ENCODE measurements at places on chromosomes 3 and 15.

GRCh38 chr3:52925405-52926313 lies 28.3 kb upstream of the STIMATE start:
- DNase-seq, result no peak

DNA sequence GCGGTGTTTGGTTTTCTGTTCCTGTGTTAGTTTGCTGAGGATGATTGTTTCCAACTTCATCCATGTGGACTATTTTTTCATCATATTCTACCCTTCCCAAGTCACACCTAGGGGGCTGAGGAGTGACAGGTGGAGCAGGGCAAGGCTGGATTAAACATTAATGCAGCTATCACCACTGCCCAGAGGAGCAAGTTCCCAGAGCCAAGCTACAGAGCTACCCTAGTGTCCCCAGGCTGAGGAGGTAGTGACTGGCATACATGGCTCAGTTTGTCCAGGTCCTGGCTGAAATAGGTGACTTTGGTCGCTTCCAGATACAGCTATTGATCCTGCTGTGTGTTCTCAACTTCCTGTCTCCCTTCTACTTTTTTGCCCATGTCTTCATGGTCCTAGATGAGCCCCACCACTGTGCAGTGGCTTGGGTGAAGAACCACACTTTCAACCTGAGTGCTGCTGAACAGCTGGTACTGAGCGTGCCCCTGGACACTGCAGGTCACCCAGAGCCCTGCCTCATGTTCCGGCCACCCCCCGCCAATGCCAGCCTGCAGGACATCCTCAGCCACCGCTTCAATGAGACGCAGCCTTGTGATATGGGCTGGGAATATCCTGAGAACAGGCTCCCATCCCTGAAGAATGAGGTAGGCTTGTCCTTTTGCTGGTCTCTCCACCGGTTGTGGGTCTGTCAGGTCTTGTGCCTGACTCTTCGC lies at the start of gene SLC22A13:
TSS of gene SLC22A13 (plus strand) at position 209 of the 704 bp plus-strand sequence. CDS start at position 258, 49 bp downstream.
- DNase-seq, result no peak

- DNase-seq, result no peak
Measured at GRCh38 chr3:113717818-113718217, 21.4 kb upstream of the USF3 start.

DNA sequence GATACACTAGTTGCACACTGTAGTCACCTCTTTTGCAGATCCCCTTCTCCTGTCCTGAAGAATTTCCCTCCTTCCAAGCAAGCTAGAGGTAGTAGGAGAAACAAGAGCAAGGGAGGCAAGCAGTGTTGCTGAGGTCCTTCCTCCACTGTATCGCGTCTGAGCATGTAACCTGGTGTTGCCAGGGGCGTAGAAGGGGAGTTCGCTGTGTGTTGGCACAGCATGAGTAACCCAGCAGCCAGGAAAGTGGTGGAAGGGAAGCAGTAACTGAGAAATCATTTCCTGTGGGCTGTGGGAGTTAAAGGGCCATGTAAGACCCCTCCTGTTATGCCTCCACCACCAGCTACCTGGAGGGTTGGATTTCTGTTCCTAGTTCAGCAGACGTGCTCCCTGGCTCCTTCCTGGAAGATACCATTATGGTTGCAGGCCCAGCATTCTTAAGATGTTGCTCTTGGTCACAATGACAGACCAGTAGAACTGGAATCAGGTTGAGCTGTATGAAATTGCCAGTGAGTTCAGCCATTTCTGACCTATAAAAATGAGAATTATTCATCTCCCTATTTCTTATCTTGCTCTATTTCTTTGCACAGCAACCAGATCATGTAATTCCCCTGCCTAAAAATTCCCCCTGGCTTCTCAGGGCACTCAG lies 215.3 kb upstream of the TOPAZ1 start:
- no peak for DNase-seq

- no peak for DNase-seq
Measured at GRCh38 chr3:171126478-171127209, 100.1 kb upstream of the SLC2A2 start.

DNA sequence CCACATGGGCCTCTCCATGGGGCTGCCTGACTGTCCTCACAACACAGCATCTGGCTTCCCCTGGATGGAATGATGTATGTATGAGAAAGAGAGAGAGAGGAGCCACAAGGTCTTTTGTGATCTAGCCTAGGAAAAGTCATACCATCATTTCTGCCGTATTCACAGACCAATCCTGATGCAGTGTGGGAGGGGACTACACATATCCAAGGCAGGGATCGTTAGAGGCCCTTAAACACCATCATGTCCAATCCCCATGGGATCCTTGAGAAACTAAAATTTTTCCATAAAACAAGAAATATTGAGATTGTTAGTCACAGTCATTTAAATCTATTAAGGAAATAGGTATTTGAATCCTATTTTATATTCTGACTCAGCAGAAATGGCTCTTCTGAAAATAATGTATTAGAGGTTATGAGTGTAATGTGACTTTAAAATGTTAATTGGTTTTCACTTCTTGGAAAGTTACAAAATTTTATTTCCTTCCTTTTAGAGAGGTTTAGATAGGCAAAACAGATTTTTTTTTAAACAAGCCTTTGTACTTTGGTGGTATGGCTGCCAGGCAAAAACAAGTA lies 65.1 kb upstream of the TSC22D2 start:
- DNase-seq, result no peak

- no peak for DNase-seq
Measured at GRCh38 chr3:94272016-94272415, 209.2 kb downstream of the NSUN3 start.

- DNase-seq, result no peak
Measured at GRCh38 chr3:177469216-177469615, 271.9 kb upstream of the TBL1XR1 start.

DNA sequence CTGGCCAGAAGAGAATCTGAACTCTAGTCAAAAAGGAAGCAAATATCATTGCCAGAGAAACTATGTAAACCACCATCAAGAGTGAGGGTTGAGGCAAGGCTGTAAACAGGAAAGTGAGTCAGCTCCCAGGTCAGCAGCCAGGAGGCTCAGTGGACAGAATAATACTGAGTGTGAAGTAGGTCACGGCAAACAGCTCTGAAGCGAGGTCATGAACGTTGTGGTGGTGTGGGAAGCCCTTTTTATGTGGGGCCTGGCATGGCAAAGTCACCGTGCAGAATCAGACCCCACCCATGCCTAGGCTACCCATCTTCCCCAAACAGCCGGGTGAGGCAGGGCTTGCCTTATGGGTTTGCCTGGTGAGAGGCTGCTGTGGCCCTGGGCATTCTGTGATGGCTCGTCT lies 43.9 kb downstream of the THBS1 start:
- no peak for DNase-seq

DNA sequence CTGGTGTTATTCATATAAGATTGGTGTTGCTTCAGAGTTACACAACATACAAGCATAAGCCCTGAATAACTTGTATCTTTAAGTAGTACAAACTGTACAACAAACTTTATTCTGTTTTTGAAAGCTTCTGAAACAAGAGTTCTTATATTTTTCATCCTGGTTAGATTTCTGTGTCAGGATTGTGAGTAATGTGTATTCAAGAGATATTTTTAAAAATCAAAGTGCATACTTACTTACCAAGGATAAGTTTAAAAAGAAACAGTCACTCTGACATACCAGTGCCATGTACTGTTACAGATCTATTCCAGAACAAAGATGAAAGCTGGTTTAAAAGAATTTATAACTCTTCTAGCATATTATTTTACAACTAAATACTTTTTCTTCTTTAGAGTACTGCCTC lies 755.1 kb downstream of the ZPLD1 start:
- no peak for DNase-seq

DNA sequence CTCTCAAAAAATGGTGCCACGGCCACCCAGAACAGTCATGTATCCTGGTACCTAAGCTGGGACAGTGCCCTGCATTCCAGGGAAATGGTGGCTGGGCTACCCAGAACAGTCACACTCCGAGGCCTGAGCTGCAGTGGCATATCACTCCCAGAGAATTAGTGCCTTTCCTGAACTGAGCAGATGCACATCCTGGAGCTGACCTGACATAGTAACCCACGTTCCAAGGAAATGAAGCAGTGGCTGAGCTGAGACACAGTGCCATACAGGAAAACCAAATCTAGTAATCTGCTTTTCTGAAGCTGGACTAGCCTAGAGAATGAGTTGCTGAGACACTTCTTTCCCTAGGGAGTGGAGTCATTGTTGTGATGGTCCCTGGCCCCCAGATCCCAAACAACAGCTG lies 41.8 kb downstream of the SERP1 start:
- no peak for DNase-seq

DNA sequence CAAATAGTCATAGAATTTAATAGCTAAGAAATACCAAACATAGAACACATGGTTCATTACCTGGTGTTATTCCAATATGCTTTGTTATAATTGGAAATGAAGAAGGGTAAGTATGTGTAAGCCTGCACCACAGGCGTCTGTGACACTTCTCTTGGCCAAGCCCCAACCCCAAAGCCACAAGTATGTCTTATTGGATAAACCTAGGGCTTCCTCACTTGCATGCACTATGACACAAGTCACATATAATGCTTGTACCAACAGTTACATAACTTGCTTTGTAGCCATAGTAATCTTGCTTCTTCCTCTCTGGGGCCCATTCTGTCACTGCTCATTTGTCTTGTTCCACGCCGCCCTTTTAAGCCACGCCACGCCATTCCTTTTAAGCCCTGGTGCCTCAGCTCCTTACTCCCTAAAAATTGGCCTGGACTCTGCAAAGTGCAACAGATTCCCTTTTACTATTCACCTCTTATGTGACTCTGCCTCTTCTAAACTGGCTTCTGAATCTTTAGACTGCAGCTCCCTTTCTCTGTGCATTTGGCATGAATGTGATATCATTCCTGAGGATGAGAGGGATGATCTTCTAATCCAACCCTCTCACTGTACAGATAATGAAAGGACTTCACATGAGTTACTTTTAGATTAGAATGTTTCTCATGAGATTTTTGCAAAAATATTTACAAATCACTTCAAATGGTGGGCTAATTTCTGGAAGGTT lies 48.1 kb upstream of the EPHA3 start:
- DNase-seq, result peak; percentile 5

- no peak for DNase-seq
Measured at GRCh38 chr3:122100591-122101463, 45.7 kb downstream of the CD86 start.

DNA sequence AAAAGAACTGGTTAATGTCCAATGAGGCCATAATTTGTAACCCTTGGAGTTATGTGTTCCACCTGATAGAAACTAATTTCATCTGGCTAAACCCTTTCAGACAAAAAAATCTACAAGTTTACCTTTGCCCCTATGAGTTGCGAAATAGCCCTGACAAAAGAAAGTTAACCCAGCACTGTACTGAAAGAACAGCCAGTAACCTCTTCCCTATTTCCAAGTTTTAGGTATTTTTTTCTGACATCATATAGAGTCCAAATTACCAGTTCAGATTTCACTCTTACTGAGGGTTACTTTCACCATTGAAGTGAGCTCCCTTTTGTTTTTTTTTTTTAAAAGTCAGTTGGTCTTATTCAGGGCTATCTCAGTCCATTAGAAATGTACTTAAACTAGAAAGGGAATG lies 42.8 kb upstream of the PTPRG start:
- DNase-seq, result no peak

- DNase-seq, result no peak
Measured at GRCh38 chr3:59368900-59369675, 319.3 kb upstream of the CFAP20DC start.

DNA sequence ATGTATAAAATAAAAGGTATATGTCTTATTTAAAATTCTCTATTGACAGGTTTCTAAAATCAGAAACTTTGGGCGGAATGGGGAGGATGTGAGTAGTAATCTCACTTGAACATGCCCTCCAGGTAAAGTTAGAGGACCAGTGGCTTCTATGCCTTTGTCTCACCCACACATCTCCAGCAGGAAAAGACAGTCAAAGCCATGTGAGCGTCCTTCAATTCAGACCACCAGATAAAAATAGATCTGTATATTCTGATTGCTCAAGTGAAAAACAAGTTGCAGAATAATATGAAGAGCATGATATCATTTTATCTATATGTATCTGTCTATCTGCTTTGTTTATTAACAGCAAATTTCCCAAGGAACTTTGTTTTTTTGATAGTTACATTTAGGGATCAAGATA lies 152.2 kb downstream of the TMCO5A start:
- no peak for DNase-seq

DNA sequence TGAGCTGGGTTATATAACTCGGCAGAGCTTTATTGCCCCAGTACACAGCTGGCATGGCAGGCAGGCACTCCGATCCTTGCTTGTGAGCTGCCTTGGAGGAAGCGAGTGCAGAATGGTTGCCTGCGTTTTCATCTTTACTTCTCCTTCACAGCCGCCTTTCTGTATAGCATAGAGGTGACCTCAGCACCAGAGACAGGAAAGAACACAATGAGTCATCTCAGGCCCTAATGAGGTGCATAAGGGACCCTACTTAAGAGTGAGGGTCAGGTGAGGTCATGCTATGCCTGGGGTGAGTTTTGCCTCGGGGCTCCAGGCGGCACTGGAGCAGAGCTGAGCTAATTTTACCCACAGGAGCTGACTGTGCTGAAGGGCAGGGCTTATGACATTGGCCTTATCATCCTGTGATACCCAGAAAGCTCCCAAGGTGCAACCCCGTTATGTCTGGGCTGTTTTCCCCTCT lies 43.5 kb downstream of the LPP start:
- DNase-seq, result no peak

DNA sequence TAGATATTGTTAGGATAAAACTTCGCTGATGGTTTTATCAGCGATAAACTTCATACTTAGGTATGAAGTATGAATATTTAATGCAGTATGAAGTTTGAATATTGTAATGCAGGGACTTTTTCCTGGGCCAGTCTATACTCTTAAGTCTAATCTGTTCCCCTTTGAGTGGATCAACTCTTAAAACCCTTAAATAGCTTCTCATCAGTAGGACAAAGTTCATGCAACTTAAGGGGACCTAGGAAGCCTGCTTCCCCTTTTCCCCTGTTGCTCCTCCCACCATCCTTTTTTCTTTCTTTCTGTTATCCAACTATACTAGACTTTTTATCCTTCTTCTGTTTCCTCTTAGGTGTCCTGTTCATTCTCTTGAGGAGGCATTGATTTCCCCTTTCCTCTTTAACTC lies 78.7 kb downstream of the MITF start:
- no peak for DNase-seq

- DNase-seq, result peak; percentile 82
Measured at GRCh38 chr15:78915341-78916087, 29.3 kb downstream of the CTSH start.

Measured in prostate gland (tissue), 2 donors.